ENCODE measurements at places on chromosomes 5 and 9.

GRCh38 chr5:111383288-111383970 lies 128.9 kb downstream of the STARD4 start:
- DNase-seq: no peak

DNA sequence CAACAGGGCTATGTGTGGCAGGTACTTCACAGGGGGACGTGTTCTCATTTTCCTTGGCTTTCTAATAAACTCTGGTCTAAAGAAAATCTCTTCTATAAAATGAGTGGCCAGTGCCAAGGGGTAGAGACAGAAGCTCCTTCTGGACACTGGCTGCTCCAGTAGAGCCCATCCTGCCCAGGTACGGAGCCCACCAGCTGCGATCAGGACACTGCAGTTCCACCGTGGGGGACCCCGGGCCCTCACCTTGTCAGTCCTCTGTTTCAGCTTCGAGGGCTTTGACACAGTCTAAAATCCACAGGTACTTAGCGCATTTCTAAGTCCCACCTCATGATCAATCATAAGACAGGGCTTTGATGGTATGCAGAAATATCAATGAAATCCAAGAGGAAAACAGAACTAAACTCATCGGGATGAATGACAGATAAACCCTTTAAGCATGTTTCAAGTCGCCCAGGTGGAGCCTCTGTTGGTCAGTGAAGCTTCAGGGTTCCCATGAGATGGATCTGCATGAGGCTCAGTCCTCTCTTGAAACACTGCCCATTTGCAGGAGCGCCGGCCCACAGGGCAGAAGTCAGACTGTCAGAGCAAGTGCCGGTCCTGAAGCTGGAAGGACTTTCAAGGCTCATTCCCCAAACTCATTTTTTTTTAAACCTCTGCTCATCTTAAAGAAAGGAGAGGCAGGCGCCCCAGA lies 20.3 kb upstream of the TERT start:
- no peak for DNase-seq

DNA sequence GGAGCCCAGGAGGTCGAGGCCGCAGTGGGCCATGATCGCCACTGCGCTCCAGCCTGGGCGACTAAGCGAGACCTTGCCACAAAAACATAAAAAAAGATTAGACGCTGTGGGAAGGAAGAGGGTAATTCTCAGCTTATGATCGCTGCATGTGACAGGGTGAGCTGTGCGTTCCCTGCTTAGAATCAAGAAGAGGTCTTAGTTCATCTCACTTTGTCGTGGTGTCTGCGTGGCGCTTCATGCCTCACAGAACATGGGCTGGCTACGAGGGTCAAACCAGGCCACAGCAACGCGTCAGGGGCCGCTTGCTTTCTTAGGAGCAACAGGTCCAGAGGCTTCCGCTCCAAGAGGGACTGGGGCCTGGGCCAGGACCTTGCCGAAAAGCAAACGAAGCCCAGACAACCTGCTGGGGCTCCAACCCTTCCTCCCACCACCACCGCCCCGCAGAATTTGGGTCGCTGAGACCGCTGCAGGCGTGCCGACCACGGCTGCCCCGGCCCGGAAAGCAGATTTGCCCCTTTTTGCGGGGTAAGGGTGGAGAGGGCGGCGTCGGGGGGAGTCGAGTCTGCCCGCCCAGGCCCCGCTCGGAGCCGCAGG lies 10.0 kb upstream of the GRIN1 start:
- DNase-seq: no peak

DNA sequence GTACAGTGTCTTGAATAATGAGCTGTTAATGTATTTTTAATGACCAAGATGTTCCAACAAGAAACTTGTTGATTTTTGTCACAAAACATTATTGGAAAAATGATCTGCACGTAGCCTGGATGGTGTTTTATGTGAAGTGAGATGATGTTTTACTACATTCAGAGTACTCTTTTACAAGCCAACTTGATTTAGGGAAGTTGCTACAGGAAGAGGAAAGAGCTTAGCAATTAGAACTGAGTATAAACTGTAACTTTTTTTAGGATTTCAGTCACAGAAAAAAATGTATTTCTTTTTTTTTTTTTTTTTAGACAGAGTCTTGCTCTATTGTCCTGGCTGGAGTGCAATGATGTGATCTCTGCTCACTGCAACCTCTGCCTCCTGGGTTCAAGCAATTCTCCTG lies 113.6 kb upstream of the ADRA1B start:
- no peak for DNase-seq

- no peak for DNase-seq
Observed at GRCh38 chr9:89622933-89623861, 18.4 kb downstream of the GADD45G start.

DNA sequence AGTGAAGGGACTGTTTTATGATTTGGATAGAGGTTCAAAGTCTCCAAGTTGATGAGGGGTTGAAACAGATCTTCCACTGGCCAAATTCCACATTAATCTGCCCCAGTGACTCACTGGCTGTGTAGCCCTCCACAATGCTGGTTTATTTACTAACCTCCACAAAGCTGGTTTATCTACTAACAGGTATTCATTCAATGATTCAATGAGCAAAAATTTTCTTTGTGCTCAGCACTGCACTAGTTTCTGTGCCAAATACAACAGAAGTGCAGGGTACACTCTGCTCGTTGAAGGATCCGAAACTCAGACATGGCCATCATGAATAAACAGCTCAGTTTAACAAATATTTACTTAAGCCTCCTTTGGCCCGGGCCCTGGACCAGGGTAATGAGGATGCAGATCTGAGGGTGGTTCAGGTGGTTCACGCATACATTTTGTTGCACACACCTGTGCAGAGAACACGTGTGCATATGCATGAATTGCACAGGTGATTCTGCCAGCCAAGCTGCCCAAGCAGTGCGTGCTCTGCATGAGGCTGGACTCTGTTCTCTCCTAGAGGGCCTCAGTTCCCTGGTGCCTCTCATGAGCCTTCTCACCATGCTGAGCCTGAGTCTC lies 71.0 kb downstream of the SH3PXD2B start:
- DNase-seq: no peak

- DNase-seq: no peak
Observed at GRCh38 chr5:39525271-39525670, 100.5 kb upstream of the DAB2 start.

DNA sequence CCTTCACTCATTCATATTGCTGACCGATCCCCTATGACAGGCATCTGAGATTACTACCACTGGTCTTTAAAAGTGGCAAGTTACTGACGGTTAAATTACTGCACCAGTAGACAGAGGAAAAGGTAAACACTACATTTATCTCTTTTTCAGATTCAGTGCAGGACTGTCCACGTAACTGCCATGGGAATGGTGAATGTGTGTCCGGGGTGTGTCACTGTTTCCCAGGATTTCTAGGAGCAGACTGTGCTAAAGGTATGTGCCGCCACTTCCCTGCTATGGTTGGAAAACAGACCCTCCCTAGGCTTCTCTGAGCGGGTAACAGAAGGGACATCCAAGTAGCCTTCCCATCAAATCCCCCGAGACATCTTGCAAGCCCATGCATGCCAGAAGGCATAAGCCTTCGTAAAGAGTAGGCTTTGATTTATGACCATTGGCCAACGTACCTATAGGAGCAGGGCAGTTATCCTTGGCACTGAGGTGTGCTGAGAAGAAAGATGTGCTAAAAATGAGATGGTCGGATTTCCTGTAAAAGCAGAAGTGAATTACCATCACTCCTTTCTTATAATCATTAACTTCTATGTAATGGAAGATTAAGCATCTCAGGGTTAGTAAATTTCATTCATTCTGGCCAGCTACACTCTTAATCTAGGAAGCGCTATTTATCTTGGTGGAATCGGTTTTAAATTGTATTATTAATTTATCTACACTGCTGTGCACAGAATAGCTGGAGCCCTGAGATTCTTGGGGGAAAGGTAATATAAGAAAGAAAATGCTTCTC lies 193.4 kb upstream of the WWC1 start:
- DNase-seq: no peak

DNA sequence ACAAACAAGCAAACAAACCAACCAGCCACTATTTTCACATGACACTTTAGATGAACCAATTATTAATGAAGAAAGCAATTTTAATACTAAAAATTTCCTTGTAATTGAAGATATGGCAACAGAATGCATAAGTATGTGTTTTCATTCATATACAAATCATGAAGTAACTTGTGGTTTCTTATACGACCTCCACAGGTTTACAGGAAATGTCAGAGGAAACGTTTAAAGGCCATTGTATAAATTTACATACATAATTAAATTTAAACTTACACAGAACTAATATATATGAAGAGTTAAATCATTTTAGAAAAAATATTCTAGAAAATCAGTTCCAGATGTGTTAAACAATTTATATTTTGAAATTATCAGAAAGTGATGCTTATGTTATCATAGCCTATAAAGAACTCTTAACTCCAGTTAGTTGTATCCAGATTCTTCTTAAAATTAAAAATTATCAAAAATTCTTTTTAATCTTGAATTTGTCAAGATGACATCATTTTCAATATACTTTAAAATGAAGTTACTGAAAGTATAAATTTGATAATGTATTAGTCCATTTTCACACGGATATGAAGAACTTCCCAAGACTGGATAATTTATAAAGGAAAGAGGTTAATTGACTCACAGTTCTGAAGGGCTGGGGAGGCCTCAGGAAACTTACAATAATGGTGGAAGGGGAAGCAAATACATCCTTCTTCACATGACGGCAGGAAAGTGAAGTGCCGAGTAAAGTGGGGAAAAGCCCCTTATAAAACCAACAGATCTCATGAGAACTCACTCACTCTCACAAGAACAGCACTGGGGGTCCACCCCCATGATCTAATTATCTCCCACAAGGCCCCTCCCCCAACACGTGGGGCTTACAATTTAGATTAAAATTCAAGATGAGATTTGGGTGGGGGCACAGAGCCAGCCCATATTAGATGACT lies 192.0 kb downstream of the PIK3R1 start:
- DNase-seq: no peak

- DNase-seq: no peak
Observed at GRCh38 chr5:107155707-107156106, 515.0 kb downstream of the EFNA5 start.

DNA sequence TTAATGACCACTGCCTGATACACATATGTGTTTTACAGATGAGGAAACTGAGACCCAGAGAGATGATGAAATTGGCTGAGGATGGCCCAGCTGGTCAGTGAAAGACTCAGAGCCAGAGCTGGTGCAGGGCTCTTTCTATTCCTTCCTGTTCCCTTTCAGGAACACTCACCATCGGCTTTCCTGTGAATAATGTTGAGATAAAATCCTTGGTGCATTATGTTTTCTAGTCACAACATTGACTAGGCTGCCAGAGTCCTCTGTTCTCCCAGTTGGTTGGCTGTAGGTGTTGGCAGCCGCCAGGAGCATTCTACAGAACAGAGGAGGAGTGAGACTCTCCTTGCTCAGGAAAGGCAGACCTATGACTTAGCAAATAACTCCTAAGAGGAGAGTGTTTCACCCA lies 14.8 kb downstream of the TGFBI start:
- no peak for DNase-seq

GRCh38 chr9:14989811-14990210 lies 79.6 kb upstream of the FREM1 start:
- DNase-seq: no peak

DNA sequence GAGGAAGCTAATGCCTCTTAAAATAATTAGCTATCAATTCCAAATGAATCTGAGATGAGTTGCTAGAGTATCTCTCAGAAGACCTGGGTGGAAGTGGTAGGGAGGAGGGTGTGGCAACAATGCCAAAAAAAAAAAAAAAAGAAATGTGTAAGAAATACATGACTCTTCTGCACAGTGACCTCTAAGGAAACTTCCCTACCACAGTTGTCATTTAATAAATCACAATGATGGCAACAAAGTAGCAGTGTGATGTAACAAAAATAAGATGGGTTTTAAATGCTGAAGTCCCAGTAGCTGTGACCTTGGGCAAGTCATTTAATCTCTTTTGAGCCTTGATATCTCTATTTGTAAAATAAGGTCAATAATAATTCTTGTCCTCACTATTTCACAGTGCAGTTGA lies 7.2 kb downstream of the FOXD1 start:
- DNase-seq: no peak

DNA sequence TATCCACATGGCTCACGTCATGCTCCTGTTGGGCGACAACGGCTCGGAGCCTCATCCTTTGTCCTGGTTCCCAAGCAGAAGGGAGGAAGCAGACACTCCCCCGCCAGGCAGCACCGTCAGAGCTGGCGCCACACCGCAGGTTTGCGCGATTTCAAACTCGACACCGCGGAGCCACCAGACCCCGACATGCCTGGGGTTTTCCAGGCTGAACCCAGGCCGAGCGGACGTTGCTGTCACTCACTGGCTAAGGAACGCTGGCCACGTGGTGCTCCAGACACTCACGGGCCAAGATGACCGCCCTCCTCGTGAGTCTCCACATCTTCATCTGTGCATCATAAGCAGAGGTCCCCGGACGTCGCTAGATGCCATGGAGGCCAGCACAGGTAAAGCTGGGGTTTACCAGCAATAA lies 9.0 kb downstream of the TERT start:
- no peak for DNase-seq

GRCh38 chr5:90424245-90424644 lies 14.7 kb upstream of the CETN3 start:
- DNase-seq: no peak

- DNase-seq: no peak
Observed at GRCh38 chr5:179139111-179139935, 79.2 kb downstream of the ZNF354C start.

DNA sequence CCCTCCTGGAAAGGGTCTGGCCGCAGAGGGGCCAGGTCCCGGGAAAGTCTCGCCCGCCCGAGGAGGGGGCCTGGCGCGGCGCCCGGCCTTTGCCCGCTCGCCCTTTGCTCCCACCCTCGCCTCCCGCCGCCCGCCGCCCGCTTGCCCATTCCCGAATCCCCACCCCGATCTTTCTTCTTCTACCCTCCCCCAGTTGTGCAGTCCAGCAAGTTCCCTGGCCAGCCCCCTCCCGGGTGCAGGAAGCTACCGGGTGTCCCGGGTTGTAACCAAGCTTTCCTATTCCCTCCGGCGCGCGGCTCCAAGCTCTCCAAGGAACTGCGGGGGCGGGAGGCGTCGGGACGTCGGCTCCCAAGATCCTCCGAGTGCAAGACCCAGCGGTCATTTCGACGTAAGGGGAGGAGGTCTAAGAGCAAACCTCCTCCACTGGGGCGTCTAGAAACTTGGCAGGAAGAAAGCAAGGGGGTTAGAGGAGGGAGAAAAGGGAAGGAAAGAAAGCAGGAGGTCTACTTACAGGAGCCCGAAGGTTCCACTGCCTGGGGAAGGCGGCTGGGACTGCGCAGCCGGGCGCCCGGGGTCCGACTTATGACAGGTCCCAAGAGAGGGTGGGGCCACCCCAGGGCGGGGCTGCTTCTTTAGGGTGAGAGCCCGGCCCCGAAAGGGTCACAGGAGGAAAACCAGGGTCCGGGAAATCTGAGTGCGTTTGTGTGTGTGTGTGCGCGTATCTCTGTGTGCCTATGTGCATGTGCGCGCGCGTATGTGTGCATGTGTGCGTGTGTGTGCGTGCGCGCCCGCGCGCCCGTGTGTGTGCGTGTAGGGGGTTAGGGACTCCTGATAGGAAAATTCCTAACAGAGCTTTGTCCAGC lies at the start of gene PTGR1:
PTGR1 (minus strand) TSS at position 556 of the 863 bp plus-strand sequence. CDS start 2,225 bp downstream, outside the sequence.
- no peak for DNase-seq

GRCh38 chr9:133878402-133878801 lies 113.7 kb downstream of the VAV2 start:
- DNase-seq: no peak

Data from stimulated activated CD8-positive, alpha-beta memory T cell treated with anti-CD3 and anti-CD28 coated beads, Interleukin-4, amount 100 ng/mL, for 1 hour (primary cell).